ENCODE measurements at places on chromosomes 12 and 14. TPM values are rescaled to one million over a fixed set of nuclear protein-coding genes. Genes with fewer than 3 reads are reported as not detected.

GRCh38 chr14:101542391-101542790 lies 18.9 kb upstream of the DIO3 start:
- no peak for DNase-seq

DNA sequence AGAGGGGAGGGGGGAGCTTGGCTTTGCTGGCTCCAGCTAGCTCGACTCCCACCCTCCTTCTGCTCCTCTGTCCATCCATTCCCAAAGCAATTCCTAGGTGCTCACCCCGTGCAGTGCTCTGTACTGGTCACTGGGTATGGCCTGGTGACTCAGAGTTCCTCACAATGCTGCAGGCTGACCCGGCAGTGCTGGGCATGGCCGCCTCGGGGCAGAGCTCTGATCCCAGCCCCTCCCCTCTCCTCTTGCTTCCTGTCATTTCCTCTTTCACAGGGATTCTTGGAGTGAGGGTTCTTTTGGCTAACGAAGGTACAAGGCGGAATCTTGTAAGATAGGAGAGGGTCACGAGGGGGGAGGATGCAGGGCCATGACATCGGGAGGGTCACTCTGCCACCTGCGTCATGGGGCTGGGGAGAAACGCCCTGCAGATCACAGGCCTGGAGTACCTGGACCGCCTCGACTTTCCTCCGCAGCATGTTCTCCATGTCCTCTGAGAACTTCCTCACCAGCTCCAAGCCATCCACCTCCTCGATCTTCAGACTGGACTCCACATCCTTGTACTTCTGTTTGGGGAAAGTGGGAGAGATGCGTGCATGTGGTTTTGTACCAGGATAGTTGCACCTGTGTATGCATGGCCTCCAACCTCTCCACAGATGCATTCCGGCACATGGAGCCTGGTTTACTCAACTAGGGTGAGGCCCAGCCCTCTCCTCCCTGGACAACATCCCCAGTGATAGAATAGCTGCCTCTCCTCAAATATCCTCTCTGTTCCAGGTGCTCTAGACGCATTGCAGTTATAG lies 5.7 kb downstream of the CACNA2D4 start:
- DNase-seq: no peak

DNA sequence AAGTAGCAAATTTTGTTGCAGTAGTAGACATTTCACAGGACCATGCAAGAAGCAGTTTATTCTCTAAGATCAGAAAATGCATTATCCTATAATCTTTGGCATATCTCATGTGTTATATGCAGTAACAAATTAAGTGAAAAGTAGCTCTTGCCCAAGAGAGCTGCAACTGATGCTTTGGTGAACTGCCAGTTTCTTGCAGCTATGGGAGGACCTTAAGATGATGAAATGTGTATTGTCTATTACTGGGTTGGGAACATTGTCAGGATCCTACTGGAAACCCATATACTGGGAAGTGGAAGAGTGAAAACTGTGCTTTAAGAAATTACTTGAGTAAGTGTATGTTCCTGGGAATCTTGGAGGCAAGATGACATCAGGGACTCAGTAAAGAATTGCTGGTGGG lies 238.8 kb downstream of the DACT1 start:
- no peak for DNase-seq

Gene TAC3
- 5.3 TPM for total RNA-seq
